Thymus (tissue), 14 donors: ENCODE measurements at places on chromosomes 1 and 21. TPM values are rescaled to one million over a fixed set of nuclear protein-coding genes. Genes with fewer than 3 reads are reported as not detected.

Gene CD1B
- 44.2 TPM for polyA plus RNA-seq

Gene CD34
- polyA plus RNA-seq, result 14.5 TPM

Gene GPR161
- polyA plus RNA-seq, result 1.6 TPM

Gene IGSF21
- polyA plus RNA-seq, result 2.1 TPM

Gene IL10
- 19.1 TPM for polyA plus RNA-seq

Gene C1QA
- 192 TPM for polyA plus RNA-seq

Gene PRRX1
- polyA plus RNA-seq, result 18.3 TPM

Gene GPR37L1
- 0.09 TPM for polyA plus RNA-seq
